Hypothalamus (tissue), 51 donors: ENCODE measurements at places on chromosomes 5 and 9.

DNA sequence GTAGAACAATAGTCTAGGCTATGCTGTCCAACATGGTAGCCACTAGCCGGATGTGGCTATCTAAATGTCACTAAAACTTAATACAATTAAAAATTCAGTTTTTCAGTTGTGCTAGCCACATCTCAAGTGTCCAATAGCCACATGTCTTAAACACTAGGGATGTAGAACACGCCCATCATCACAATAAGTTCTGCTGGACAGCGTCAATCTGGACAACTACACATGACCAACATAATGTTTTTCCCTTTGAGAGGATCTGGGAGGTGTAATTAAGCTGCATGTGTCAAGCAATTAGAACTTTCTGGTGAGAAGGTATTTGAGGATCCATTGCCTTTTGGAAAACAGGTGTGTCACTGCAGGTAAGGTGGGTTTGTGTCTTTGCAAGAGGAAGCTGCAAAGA is 424.6 kb upstream of the WWC1 start:
- DNase-seq: no peak

GRCh38 chr9:18009902-18010301 is 431.0 kb downstream of the SH3GL2 start:
- no peak for DNase-seq

- DNase-seq: no peak
These were observed 84.4 kb downstream of the ADRB2 start for GRCh38 chr5:148910686-148911361.

- DNase-seq: no peak
These were observed 22.8 kb downstream of the FPGS start for GRCh38 chr9:127825319-127826051.

- no peak for DNase-seq
These were observed 60.1 kb upstream of the LMNB1 start for GRCh38 chr5:126716861-126717260.

DNA sequence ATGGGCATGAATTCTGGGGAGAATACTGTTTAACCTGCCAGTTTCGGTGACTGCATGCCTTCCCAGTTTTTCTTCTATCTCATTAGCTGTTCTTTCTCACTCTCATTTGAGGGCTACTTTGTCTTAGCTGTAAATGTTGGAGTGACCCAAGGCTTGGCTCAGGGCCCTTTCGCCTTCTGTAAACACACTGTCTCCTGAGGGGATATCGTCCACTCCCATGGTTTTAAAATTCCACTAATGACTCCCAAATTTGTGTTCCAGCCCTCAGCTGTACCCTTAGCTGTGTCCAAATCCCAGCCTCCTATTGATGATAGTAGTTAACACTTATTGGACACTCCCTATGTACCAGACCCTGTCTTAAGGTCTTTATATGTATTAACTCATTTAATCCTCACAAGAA is 14.1 kb upstream of the RNF145 start:
- DNase-seq: no peak
